ENCODE measurements at places on chromosomes 2 and 18.
A peak's percentile ranks its signal among the peaks of the same experiment; 100 is the strongest.

DNA sequence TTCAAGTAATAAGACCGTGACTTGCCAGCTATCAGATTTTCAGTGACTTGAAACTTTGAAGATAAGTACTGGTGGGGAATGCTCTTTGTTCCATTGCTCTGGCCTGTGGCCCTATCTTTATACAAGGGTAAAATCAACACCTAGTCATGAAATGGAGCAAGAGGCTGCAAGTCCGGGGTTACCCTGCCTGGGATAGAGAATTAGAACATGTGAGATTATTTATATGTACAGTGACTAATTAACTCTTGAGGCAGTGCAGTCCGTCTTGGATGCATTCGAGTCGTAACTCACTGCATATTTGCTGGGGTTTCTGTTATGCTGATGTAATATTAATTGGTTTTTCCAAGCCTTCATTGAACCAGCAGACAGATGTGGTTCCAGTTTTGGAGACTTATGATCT is 105.8 kb upstream of the LYPD6 start:
- DNase-seq = no peak

GRCh38 chr2:69837533-69837932 is 8.1 kb downstream of the GMCL1 start:
- DNase-seq = no peak

DNA sequence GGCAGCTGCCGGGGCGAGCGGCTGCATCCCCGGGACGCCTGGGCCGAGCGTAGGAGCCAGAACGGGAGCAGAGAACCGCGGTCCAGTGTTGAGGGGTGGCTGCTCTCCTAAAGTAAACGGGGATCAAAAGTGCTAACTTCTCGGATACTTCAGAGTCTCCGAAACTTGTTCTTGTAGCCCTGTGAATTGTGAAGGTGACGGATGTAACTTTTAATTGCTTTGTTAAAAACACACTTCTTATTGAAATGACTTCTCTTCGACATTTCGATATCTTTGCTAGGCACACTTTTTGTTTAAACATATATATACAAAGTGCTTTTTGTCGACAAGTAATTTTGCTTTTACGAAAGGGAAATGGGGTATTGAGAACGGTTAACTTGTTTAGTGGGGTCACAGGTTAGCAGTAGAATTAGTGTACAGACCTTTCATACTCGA is 540 bp downstream of the ATP9B start:
- peak; percentile 2 for DNase-seq

- DNase-seq = no peak
Observed at GRCh38 chr18:57446322-57446721, 11.1 kb downstream of the ONECUT2 start.

GRCh38 chr2:156589381-156590079 is 153.4 kb downstream of the GPD2 start:
- no peak for DNase-seq

GRCh38 chr2:238055841-238056240 is 5.0 kb upstream of the SCLY start:
- no peak for DNase-seq

GRCh38 chr2:85760371-85760770 is 6.6 kb downstream of the ATOH8 start:
- DNase-seq = no peak

- DNase-seq = no peak
Observed at GRCh38 chr18:39839782-39840181, 2115.3 kb upstream of the PIK3C3 start.

DNA sequence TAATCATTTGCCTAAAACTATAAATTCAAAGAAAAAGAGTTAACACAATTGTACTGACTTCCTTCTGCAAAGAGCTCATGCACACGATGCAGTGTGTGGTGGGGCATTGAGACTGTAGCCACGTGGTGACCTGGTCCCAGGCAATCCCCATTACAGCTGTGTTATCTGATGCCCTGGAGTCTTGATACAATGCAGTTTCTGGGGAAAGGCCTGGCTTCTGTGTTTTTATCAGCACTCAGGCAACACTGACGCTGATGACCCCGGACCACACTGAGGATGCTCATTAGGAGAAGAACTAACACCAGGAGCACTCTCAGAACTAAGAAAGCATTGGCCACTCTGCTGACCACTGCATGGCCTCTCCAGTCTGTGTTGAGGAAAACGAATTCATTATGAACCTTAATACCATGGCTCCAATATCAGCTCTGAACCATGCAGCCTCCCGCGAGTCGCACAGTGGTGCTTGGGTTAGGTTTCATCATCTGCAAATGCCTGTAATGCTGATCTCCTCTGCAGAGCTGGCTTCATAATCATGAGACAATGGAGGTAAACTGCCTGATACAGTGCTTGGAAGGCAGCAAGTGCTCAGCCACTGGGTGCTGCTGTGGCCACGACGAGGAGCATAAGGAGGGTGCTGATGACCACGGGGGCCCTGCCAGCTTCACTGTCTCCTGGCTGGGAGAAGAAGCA is 218.5 kb downstream of the MYT1L start:
- no peak for DNase-seq

- no peak for DNase-seq
Observed at GRCh38 chr2:101818531-101819451, 121.3 kb downstream of the MAP4K4 start.

GRCh38 chr2:165253178-165253577 is 14.0 kb downstream of the SCN2A start:
- no peak for DNase-seq

- DNase-seq = no peak
Observed at GRCh38 chr18:23142251-23142929, 7.1 kb downstream of the CABLES1 start.

GRCh38 chr2:237841051-237841450 is 18.4 kb upstream of the RAMP1 start:
- DNase-seq = no peak

- DNase-seq = no peak
Observed at GRCh38 chr2:217269701-217270484, 410.0 kb upstream of the TNP1 start.

GRCh38 chr2:22355816-22356433 is 1029.1 kb upstream of the KLHL29 start:
- peak; percentile 12 for DNase-seq

- DNase-seq = no peak
Observed at GRCh38 chr18:63747006-63747405, 28.2 kb upstream of the SERPINB7 start.

GRCh38 chr2:24478243-24478642 is 12.8 kb upstream of the NCOA1 start:
- no peak for DNase-seq

DNA sequence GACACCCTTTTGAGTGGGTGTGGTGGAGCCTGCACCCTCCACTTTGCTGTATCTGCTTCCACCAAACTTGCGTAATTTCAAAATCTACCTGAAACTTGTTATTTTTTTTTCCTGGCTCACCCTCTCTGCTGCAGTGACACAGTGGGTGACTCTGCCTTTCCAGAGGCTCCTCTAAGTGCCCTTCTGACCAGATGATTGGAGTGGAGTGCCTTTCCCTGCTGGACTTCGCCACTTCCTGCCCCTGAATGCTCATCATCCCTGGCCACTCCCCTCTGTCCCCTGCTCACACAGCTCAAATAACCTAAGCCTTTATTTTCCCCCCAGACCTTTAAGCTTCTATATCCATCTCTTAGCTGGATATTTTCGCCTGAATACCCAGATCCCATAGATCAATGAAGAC is 777.5 kb upstream of the ID2 start:
- DNase-seq = no peak

- no peak for DNase-seq
Observed at GRCh38 chr2:100422320-100423055, 5.0 kb upstream of the CHST10 start.

All from stimulated activated CD4-positive, alpha-beta T cell treated with anti-CD3 and anti-CD28 coated beads, Interleukin-1b, Interleukin-23, amount 100 ng/mL, for 4 hours (primary cell).